ENCODE measurements at places on chromosomes 13 and 19. TPM values are rescaled to one million over a fixed set of nuclear protein-coding genes. Genes with fewer than 3 reads are reported as not detected.

The RASGRP4 gene
- total RNA-seq: 2.7 TPM

The PALM gene
- 74.6 TPM for total RNA-seq

The AKT1S1 gene
- total RNA-seq: 12.1 TPM

The ACP7 gene
- total RNA-seq: 0.23 TPM

The C1QTNF9 gene
- 1.1 TPM for total RNA-seq

The TEX29 gene
- 0.58 TPM for total RNA-seq

The TUBB4A gene
- total RNA-seq: 17.9 TPM

The KIR2DL1 gene
- total RNA-seq: not detected

The TMEM272 gene
- total RNA-seq: 0.12 TPM

The CEACAM1 gene
- 14.2 TPM for total RNA-seq

The DCUN1D2 gene
- total RNA-seq: 20.7 TPM

The HSD17B14 gene
- total RNA-seq: 12.0 TPM

The ZNF525 gene
- total RNA-seq: 14.8 TPM

The USHBP1 gene
- total RNA-seq: 9.8 TPM

The HSPBP1 gene
- total RNA-seq: 28.1 TPM

The SLC7A9 gene
- total RNA-seq: 9.0 TPM

The ZNF135 gene
- 18.4 TPM for total RNA-seq

The KLK15 gene
- not detected for total RNA-seq

The PSG5 gene
- total RNA-seq: not detected

All from metanephros (tissue), 2 donors.